ENCODE measurements at places on chromosomes 5 and 9. TPM values are rescaled to one million over a fixed set of nuclear protein-coding genes. Genes with fewer than 3 reads are reported as not detected.
A peak's percentile ranks its signal among the peaks of the same experiment; 100 is the strongest.

DNA sequence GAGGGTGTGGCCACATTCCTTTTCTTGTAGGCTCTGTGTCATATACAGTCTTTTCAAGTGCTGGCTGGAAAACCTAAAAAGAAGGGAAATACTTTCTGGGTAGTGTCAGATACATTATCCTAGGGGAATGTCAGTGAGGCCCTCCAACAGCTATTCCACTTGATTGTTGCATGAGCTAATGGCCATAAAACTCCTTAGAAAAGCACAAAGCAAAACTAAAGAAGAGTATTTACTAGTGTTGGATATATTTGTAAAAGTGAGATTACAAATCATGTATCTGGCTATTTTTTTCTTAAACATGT, 829 bp downstream of the ANXA1 start:
- no peak for DNase-seq

DNA sequence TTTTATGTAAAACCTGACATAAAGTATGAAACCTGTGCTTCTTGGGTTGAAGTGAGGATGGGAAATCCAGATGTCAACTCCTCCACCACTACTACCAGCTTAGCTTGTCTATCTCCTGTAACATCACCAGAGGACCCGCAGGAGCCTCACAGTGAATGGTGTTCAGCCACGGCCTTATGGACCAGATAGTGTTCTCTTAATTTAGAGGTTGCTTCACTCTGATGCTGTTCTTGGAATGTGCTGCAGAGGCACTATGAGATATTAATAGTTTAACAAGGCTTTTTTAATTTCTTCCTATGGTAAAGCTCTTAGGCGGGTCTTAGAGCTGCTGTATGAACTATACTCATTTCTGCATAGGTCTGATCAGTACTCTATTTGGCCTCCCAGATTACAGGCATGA, 27.9 kb downstream of the NFX1 start:
- DNase-seq: no peak

DNA sequence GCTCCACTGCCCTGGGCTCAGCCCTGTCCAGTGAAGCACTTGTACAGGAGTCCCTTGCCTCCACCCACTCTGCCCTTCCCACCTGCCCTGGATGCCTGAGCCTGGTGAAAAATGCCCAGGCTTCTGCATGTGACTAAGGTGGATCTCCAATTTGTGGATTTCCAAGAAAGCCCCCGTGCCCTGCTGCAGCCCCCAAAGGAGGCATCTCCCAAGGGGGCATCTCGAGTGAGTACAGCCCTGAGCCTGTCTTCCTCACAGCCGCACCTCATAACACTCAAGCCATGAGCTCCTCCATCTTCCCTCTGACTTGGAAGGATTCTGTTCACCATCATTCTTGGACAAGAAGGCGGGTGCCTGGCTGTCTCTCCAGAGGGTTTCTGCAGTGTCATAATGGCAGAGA, 158.0 kb upstream of the PPP1R26 start:
- DNase-seq: no peak

Gene PLPPR1
- total RNA-seq: under 0.01 TPM

- DNase-seq: no peak
Measured at GRCh38 chr5:1515311-1515920, 8.3 kb downstream of the LPCAT1 start.

DNA sequence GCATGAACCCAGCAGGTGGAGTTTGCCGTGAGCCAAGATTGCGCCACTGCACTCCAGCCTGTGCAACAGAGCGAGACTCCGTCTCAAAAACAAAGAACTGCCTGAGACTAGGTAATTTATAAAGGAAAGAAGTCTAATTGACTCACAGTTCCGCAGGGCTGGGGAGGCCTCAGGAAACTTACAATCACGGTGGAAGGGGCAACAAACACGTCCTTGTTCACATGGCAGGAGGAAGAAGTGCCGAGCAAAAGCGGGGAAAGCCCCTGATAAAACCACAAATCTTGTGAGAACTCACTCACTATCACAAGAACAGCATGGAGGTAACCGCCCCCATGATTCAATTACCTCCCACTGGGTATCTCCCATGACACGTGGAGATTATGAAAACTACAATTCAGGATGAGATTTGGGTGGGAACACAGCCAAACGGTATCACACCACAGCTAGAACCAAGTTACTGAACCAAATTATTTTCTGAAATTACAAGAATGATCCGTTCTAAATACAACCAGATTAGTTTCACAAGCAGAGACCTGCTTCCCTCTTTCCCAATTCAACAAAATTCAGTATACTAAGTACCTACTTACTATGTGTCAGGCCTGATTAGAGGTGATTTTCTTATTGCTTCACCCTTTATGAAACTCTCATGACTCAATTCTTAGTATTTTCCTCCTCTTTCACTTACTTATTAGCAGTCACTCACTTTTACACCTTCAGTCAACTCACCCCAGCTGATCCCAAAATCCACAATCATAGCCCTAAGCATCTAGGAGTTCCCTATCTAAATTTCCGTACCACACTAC, 8.4 kb downstream of the UBTD2 start:
- no peak for DNase-seq

GRCh38 chr5:16855485-16855884, 80.6 kb downstream of the MYO10 start:
- peak; percentile 92 for DNase-seq

DNA sequence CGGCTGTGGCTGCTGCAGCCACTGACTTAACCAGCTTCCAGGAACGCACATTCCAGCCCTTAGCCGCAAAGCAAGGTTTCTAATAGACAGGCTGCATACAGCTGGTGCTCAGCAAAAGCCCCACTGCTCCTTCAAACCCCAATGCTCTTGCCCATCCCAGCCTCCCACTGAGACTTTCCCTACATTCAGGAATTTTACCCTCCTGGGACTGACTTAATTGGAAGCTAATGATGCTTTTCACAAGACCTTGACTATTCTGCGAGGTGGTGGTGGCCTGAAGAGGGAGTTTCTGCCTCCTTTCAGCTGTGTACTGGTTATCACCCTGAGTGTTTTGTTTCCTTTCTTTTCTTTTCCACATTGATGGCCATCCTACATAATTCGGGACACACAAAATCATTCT, 164.9 kb upstream of the IRX1 start:
- no peak for DNase-seq

DNA sequence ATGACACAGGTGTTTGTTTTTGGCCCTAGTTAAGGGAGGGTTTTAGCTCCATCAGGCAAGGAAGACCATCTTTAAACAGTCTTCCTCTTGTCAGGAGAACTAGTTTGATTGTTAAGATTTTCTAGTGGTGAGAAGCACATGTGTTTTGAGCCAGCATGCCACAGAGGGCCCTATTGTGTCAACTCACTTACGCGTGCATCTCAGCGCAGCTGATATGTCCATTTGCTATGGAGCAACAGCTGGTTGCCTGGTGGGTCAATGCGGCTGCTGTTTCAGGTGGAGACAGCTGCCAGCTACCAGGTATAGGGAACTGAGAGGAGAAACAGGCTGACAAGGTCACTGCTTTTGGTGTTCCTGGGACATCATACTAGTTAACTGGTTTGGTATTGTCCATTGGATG, 100.5 kb upstream of the PRRC1 start:
- no peak for DNase-seq

Gene NELFB
- total RNA-seq: 43.7 TPM

Gene TAF11L10
- total RNA-seq: not detected

Gene HMCN2
- under 0.01 TPM for total RNA-seq

- no peak for DNase-seq
Measured at GRCh38 chr5:71652803-71653543, 65.8 kb downstream of the MCCC2 start.

Gene DUSP1
- total RNA-seq: 81.3 TPM

DNA sequence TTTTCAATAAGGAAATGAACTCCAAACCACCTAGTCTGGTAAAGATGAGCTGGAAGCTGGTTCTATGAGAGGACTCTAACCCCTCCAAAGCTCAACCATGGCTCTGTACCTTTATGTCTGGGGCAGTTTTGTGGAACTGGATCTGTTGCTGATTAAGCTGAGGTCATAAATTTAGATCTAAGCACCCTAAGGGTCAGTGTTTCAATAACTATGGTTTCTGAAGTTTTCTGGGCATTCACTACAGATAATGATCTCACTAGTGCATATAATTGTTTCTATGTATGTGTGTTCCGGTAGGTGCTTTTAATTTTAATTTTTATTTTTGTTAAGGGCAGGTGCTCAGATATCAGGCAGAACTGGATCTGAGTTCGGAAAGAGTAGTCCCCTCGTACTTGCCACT, 258.7 kb upstream of the PANK3 start:
- DNase-seq: no peak

- no peak for DNase-seq
Measured at GRCh38 chr9:113399646-113400200, 1.4 kb downstream of the ALAD start.

Gene AGXT2
- total RNA-seq: not detected

DNA sequence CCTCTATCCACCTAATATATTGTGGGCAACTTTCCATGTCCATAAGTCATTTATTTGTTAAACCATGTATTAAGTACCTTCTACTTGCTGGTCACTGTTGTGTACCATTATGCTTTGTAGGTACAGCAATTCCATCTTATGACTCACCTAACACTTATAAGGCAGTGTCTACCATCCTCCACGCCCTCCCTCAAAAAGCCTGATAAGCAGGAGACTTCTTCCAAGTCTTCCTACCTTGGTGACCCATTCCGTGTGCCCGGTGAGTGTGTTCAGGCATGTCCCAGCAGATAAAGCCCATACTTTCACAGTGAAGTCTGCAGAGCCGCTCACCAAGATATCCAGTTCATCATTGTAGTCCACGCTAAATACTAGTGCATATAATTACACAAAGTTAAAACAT, 17.4 kb downstream of the FBXW2 start:
- no peak for DNase-seq

Gene LSM11
- 5.0 TPM for total RNA-seq

Gene PPP3R2
- not detected for total RNA-seq

DNA sequence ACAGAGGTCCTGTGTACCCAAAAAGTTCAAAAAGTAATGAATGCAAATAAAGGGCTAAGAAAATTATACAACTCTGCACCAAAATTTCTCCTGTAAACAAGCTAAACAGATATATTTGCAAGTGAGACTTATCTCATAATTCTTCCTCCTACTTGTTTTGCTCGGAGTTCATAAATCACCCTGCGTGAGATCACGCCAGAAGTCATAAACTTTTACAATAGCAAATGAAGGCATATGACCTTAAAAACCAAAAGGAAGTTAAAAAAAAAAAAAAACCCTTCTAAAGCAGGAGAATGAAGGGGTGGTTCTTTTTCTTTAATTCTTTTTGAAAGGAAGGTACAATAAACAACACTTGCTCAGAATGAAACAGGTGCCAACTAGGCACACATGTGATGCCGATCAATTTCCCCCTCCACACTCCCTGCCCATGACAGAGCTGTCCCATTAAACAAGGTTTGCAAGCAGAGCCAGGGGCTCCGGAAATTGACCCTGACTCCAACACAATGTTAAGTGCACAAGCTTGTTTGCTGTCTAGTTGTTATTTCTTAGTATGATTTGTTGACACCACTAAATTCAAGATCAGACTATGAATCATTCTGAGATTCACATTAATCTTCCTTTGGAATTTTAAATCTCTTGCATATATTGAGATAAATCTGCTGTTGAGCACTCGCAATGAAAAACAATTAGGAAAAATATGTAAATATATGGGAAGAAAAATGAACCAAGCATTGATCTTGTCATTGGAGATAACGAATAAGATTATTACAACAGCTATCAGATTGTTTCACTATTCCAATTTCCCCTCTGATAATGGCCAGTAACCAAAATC, 46.3 kb downstream of the DROSHA start:
- DNase-seq: peak; percentile 76

GRCh38 chr5:31809050-31809870, 170.3 kb downstream of the PDZD2 start:
- peak; percentile 78 for DNase-seq

GRCh38 chr5:2703615-2704014, 47.9 kb downstream of the IRX2 start:
- DNase-seq: no peak

Gene CDX1
- total RNA-seq: not detected

Gene IFNB1
- not detected for total RNA-seq

Gene PRLR
- total RNA-seq: not detected

GRCh38 chr9:24801344-24801743, 255.6 kb upstream of the IZUMO3 start:
- DNase-seq: no peak

DNA sequence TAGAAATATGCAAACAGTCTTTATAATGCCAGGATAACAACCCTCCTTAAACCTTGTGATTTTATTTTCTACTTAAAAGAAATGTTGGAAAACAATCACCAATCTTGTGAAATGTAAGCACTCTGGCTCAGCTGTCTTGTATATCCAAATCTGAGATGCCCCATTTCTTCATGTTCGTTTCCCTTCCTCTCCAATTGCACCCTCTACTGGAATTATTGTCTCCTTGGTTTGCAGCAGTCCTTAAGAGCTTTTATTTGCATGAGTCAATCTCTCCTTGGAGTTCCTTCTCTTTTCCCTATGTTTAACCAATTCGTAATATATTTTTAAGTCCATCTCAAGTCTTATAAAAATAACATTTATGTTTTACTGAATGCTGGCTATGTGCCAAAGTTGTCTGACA, 362.0 kb upstream of the CDH10 start:
- DNase-seq: no peak

- no peak for DNase-seq
Measured at GRCh38 chr5:36724467-36725332, 118.3 kb downstream of the SLC1A3 start.

DNA sequence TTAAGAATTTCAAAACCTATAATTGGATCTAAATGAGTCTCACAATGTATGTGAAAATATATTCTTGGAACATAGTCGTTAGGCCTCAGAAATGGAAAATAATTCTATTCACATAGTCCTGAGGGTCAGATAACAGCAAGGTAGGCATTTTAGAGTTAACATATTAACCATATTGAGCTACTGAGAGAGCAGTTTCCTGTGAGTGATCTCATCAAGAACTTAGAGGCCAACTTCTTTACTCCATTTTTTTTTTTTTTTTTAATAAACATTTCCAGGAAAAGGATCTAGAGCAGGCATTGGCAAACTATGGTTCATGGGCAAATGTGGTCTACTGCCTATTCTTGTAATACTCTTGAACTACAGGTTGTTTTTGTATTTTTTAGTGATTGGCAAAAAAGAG, 26.6 kb downstream of the RAB24 start:
- DNase-seq: peak; percentile 59

Gene HRH2
- total RNA-seq: not detected

- no peak for DNase-seq
Measured at GRCh38 chr5:135215617-135216470, 181.8 kb upstream of the PITX1 start.

DNA sequence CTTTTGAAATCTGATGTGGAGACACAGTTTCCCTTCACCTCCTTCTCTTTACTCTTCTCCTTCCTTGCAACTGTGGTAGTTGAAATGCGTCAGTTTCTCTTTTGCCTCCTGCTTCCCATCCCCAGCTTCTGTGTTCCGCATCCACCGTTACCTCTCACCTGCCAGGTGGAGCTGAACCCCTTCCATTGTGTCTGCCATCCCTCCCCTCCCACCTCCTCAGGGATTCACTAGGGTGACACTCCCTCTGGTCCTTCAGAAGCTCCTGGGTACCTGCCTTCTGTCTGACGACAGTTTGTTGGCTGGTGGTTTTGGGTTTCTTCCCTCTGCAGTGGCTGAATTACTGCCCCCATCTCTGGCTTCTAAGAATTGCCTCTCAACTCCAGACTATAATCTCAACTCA, 132.1 kb downstream of the SLC24A2 start:
- no peak for DNase-seq

Gene FOXD4L4
- total RNA-seq: under 0.01 TPM

- no peak for DNase-seq
Measured at GRCh38 chr9:17081814-17082213, 53.0 kb upstream of the CNTLN start.

- no peak for DNase-seq
Measured at GRCh38 chr9:93091056-93091452, 5.0 kb upstream of the CARD19 start.

- DNase-seq: no peak
Measured at GRCh38 chr9:89410022-89410421, 87.9 kb downstream of the SEMA4D start.

All from lung microvascular endothelial cell (primary cell).